LoVo (cell line): ENCODE measurements at places on chromosomes 4 and X.

DNA sequence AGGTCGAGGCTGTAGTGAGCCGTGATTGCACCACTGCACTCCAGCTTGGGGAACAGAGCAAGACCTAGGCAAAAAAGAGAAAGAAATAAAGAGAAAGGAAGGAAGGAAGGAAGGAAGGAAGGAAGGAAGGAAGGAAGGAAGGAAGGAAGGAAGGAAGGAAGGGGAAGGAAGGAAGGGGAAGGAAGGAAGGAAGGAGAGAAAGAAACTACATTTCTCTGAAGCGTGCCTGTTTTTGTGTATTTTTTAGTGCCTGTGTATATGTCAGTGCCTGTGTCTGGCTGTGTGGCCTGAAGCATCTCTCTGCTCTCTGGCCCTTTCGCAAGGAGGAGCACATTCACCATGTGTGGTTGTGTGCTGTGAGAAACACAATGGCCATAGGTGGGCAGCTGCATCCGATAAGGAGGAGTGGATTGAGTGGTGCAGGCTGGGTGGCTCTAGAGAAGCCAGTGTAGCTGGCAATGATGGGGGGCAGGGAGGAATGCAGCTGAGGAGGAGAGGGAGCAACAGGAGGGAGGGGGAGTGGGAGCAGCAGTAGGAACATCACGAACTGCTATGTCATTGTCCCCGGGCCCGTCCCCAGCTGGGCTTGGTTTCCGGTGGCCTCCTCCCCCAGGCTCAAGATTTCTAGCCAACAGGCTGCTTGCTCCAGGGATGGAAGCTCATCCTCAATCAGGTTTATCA is 11.4 kb downstream of the SYN1 start:
- no peak for DNase-seq

DNA sequence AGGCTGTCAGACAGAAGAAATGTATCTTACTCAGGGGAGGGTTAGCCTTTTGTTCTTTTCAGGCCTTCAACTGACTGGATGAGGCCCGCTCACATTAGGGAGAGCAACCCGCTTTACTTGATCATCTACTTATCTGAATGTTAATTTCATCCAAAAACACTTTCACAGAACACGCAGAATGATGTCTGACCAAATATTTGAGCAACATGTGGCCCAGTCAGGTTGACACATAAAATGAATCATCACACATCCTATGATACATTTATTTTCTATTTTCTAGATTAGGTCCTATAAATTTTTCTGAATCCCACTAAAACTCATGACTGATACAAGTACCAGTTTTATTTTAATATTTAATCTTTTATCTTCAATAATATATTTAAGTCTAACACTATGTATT is 260.3 kb downstream of the IL15 start:
- no peak for DNase-seq

- DNase-seq = no peak
Observed at GRCh38 chr4:166341992-166342391, 469.0 kb downstream of the TLL1 start.

DNA sequence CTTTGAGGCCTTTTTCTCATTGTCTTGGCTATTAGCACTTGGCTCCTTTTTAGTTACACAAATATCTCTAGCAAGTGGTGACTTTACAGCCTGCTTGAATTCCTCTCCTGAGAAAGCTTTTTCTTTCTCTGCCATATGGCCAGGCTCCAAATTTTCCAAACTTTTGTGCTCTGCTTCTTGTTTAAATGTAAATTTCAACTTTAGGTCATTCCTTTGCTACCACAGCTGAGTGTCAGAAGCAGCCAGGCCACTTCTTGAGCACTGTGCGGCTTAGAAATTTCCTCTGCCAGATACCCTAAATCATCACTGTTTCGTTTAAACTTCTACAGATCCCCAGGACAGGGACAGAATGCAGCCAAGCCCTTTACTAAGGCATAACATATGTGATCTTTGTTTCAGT is 222.4 kb downstream of the FBXO8 start:
- no peak for DNase-seq

- DNase-seq = no peak
Observed at GRCh38 chr4:152565333-152565732, 29.4 kb upstream of the FBXW7 start.

- no peak for DNase-seq
Observed at GRCh38 chrX:152824841-152825374, 5.6 kb downstream of the CETN2 start.

GRCh38 chr4:185011408-185011807 is 6.9 kb upstream of the HELT start:
- DNase-seq = no peak

DNA sequence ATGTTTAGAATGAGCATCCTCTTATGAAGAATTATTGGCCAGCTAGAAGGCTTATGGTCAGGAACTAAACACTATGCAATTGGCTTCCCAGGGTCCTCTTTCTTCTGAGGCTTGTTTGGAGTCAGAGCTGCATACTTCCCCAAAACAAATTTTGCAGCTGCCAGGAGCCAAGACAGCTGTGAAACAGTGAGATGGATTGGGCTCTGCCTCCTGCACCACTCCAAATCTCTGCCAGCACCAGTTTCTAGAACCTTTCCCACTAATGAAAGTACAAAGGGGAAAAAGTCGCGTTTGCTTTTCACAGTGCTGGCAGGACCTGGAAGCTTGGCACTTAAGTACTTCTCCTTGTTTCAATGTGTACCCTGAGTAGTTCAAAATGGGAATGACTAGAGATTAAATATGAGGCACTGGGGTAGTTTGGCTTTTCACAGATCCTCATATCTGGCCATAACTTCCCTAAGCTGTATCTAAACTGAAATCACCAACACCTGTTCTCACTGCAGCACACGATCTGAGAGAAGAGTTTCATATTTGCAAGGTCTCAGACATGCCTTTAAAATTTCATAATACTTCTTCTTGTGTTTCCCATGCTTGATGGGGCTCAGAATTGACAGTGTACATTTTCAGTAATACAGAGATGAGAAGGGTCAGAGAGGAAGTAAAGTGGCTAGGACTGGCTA is 20.7 kb upstream of the AR start:
- no peak for DNase-seq

DNA sequence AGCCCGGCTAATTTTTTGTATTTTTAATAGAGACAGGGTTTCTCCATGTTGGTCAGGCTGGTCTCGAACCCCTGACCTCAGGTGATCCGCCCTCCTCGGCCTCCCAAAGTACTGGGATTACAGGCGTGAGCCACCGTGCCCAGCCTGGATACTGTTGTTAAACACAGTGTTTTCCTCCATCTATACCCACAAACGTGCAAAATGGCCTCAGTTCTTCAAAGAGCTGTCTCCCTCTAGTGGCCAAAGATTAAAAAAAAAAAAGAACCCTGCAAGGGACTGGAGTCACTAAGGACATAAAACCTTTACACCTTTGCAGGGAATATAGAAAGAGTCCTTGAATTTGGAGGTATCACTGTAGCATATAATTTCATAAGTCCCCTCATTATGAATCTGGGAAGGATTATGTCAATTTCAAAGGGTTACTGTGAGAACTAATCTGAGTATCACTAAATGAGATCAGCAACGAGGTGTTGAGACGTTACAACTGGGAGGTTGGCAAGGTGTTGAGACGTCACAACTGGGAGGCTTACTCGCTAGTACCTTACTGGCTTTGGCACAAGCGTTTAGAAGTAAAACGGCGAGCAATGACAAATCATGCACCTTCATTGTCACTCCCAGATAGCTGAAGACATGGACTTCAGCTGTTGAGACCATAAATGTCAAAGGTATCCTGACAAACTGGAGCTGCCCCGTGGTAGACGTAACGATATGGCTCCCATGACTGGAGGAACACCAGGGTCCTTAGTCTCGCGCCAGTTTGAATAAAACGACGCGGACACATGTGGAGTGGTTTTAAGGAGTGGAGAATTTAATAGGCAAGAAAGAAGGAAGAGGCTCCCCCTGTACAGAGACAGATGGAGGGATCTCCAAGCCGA is 33.4 kb upstream of the ENPP6 start:
- DNase-seq = peak; percentile 56

DNA sequence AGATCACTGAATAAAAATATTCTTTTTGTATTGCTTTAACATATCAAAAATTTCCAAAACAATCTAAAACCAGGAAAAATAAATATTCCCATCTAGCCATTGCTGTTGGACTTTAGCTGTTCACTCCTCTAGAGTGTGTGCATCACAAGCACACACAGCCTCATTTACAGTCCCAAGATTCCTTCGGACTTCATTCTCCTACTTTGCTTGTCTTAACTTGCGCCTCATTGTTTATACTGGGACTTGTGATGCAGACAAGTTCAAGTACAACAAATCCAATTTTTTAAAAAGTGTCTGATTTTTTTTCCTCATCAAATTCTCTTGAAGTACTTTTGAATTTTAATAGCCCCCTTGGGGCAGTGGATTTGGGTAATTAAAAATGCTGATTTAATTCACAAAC is 55.6 kb downstream of the TLL1 start:
- no peak for DNase-seq

GRCh38 chr4:165207016-165207430 is 338 bp upstream of the KLHL2 start:
- DNase-seq = no peak

DNA sequence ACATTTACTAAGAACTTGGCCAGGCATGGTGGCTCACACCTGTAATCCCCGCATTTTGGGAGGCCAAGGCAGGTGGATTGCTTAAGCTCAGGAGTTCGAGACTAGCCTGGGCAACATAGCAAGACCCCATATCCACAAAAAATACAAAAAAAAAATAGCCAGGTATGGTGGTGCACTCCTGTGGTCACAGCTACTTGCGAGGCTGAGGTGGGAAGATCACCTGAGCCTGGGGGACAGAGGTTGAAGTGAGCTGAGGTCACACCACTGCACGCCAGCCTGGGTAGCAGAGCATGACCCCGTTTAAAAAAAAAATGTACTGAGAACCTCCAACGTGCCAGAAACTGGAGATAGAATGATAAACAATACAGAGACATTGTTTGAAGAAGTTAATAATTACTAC is 8.0 kb downstream of the OPRPN start:
- no peak for DNase-seq

GRCh38 chr4:66575008-66575696 is 904.9 kb upstream of the EPHA5 start:
- peak; percentile 88 for DNase-seq

GRCh38 chr4:104964410-104965175 is 182.1 kb upstream of the TET2 start:
- no peak for DNase-seq

DNA sequence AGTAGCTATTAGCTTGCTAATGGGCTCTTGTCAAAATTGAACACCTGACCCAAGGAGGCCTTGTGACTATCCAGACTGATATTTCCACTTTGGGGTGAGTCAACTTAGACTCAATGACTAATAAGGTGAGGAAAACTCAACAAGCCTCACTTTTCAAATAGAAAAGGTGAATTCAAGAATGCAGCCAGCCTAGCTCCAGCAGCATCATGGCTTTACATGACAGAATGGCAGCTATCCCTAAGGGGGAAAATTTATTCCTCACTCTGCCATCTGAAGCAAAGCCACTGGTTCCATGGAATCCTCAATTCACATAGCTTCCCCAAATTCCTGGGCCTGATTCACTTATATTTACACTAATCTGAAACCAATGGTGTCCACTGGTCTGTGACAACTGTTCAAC is 29.1 kb upstream of the RAB9B start:
- DNase-seq = no peak

DNA sequence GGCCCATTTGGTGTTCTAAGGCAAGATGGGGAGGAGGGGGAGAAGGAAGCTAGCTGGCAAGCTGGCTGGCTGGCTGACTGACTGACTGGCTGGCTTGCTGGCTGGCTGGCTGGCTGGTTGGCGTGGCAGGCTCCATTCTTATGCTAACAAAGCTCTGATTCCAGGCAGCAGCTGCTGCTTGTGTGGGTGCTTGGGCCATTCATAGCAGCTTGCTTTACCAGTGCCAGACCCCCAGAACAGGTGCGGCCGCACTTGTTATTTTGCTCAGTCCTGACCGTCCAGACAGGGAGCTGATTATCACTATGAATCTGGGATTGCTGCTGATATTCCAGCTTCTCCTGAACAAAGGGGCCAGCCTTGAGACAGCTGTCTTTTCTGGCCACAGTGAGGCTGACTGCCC is 131.2 kb upstream of the PAK3 start:
- no peak for DNase-seq

GRCh38 chr4:76589872-76590797 is 155.1 kb downstream of the SHROOM3 start:
- DNase-seq = peak; percentile 83

GRCh38 chr4:73376976-73377375 is 27.1 kb upstream of the ALB start:
- no peak for DNase-seq

DNA sequence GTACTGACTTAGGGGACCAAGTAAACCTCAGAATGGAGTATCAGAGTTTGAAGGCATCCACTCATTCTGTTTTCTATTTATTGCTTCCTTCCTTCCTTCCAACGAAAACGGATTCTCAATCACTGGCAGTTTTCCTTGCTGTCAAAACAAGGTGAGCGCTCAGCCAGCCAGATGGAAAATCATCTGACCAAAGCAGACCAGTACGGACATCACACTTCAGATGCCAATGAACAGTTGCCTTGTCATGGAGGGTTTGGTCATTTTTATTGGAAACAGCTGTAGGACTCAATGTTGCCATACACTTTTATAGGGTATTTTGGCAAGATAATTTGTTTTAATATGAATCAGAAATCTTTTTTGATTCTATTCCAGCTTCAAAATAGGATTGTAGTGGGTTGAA is 16.6 kb downstream of the GEMIN8 start:
- DNase-seq = no peak

DNA sequence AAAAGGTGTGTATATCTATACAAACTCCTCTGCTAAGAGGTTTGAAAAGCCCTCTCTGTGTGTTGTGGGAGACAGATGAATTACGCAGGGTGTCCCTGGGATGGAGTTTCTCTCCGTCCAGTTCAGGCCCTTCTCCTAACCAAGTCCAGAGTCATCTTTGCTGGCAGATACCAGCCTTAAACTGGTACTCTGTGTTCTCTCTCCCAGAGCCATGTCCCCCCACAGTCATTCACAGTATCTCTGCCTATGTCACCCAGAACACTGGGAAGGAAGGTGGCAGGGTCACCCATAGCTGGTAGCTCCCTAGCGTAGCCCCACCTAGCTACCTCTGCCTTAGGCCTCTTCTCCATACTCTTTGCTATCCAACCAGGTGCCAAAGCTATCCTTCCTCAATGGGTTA is 8.9 kb downstream of the AMER1 start:
- no peak for DNase-seq

GRCh38 chr4:6343939-6344408 is 74.3 kb downstream of the WFS1 start:
- DNase-seq = peak; percentile 59
